ENCODE measurements at places on chromosomes 3 and 15.

DNA sequence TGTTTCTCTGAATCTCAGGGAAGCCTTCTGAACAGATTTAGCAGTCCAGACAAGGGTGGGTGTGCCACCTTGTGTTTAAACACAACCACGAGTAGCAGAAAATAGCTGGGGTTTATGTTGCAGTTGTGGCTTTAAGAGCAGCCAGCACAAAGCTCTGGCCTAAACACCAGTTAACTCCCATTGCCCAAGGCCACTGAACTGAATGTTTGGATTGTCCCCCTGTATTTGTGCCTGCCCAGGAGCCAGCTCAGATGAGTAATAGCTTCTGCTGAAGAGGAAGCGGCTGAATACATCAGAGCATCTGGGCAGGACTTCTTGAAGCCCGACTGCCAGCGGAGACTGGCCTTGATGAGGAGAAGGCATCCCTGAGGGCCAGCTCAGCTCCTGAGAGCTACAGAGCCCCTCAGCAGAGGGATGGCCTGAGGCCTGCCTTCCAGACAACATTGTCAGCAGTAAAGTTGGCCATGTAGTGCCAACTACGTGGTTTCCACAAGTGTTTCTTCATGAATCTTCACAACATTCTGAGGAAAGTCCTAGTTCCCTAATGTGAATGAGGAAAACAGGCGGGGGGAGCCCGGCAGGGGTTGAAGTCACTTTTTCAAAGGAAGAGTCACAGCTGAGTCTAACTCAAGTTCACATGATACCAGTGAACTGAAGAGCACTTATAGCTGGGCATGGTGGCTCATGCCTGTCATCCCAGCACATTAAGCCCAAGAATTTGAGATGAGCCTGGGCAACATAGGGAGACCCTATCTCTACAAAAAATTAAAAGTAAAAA, 65.8 kb upstream of the ZBTB38 start:
- no peak for DNase-seq

- DNase-seq: no peak
Observed at GRCh38 chr3:195075941-195076875, 194.8 kb downstream of the XXYLT1 start.

- no peak for DNase-seq
Observed at GRCh38 chr3:73418681-73419080, 206.1 kb downstream of the PDZRN3 start.

- DNase-seq: no peak
Observed at GRCh38 chr3:79329154-79329553, 438.6 kb downstream of the ROBO1 start.

- DNase-seq: peak; percentile 57
Observed at GRCh38 chr3:143120716-143121240, 1.2 kb downstream of the CHST2 start.

DNA sequence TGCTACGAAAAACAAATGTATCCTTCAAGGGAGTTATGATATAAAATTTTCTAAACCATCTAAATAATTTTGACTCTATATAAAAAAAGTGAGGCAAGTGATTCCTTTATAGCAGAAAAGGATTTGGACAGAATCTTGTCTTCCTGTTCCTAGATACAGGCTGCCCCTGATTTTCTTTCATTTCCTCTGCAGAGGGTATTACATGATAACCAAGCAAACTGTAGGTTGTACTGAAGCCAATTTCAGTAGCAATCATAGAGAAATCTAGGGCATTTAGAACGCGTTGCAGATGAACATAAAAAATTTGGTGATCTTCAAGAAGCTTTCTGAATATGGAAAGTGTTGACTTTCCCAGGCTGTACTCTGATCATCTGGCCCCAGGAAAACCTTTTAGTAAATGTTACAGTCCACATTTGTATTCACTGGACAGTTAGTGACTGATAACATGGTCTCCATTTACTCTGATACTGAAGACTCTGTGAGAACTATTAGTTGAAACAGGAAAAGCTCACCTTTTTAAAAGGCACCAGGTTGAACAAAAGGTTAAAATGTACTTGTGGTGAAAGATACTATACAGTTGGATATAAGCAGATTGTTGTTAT, 9.1 kb upstream of the UTS2B start:
- no peak for DNase-seq

DNA sequence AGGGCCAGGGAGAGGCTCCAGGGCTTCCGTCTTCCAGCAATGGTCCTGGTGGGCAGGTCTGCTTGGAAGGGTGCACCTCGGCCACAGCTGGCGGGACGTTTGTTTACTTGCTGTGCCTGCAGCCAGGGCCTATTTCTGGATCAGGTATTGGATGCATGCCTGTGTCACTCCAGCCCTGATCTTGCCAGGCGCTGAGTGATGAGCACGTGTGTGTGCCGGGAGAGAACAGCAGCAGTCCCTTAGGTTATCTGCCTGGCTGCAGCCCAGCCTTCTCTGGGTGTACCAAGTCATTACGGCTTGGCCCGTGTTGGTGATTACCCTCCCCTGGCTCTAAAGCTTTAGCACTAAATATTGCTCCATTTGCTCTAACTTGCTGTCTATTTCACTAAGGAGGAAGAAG, 14.9 kb downstream of the CCDC32 start:
- DNase-seq: no peak

DNA sequence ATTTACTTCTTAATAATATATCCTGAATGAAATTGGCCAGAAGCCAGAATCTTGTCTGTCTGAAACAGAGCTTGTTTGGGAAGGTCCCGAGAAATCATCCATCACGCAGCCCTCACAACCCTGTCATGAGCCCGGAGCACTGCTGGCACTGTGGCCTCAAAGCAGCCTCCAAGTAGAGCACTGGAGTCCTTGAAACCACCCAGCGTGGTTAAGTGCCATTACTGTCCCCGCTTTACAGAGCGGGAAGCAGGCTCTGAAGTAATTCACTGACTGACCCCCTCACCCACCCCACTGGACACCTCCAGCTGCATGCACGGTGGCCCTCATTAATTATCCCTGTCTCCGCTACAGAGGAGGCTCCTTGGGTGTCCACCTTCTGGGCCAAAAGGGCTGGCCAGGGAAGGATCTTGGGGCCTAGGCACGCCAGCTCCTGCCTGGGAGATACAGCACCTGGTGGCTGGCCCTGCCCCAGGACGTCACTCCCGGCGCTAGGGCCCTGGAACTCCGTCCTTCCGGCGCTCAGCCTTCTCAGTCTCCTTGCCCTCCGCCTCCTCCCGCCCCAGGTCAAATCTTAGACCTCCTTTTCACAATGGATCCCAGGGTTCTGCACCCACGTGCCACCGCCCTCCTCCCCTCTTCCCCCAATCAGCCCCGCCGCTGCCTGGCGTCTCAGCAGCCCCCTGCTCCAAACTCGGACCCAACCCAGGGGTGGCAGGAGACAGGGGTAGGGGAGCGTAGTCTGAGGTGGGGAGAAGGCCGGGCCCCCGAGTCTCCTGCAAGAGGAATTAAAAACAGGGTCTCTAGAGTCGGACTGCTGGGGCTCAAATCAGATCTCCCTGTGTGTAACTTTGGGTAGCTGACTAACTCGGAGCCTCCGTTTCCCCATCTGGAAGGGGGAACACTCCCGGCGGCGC, 1.1 kb downstream of the TKT start:
- DNase-seq: peak; percentile 80

DNA sequence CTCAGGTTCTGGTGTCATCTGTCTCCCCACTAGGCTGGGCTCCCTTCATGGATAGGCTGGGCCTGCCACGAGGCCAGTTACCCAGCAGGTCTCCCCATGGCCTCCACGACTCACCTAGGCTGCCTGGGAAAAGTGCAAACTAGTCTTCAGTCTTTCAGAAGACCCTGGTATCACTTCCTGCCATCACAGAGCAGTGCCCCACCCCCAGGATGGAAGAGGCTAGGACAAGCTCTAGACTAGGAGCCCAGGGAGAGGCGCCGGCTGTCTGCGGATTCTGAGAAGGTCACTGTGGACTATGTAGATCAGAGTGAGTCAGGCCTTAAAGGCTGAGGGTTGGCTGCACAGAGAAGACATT, 63.7 kb downstream of the CORO2B start:
- DNase-seq: no peak

GRCh38 chr3:145898487-145898886, 262.5 kb downstream of the PLOD2 start:
- DNase-seq: no peak

DNA sequence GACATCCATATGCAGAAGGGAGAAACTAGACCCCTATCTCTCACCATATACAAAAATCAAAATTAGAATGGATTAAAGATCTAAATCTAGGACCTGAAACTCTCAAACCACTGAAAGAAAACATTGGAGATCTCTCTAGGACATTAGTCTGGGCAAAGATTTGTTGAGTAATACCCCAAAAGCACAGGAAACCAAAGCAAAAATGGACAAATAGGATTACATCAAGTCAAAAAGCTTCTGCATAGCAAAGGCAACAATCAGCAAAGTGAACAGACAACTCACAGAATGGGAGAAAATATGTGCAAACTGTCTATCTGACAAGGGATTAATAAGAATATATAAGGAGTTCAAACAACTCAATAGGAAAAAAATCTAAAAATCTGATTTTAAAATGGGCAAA, 54.8 kb downstream of the MYO9A start:
- DNase-seq: no peak

GRCh38 chr3:161038725-161039124, 66.4 kb downstream of the B3GALNT1 start:
- no peak for DNase-seq

DNA sequence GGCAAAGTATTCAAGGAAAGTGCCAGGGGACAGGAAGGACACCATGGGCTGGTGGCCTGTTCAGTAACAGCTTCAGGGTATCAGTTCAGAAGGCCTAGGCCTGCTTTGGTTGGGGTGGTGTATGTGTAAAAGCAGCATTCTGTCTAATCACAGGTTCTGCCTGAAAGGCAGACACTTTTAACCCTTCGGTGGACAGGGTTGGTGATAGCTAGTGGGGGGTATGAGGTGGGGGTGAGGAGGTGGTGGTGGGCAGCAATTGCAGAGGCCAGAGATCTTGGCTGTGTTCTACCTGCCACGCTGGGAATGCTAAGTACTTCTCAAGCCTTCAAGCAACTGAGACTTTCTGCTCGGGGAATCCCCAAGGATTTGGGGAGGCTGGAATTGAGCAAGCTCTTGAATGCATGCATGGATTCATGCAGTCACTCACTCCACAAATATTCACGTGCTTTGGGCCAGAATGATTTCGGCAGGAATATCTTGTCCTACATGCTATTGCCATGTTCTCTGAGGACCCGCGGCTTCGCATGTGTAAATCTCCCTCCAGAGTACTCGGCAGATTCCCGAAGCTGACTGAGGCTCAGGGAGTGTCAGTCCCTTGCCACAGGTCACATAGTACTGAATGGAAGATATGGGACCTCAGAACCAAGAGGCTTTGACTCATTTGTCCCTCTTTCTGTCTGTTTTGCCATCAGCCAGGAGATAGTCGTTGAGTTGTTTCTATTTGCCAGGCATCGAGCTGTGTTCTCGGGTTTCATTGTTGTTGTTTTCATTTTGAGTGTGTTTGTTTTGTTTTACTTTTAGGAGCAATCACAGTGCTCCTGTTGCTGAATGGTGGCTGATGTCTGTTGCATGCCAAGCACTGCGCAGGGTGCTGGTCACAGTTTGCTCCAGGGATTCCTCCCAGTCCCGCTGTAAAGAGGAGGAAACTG, 65.5 kb downstream of the SMAD3 start:
- no peak for DNase-seq

- no peak for DNase-seq
Observed at GRCh38 chr3:126109146-126109879, 25.4 kb upstream of the SLC41A3 start.

DNA sequence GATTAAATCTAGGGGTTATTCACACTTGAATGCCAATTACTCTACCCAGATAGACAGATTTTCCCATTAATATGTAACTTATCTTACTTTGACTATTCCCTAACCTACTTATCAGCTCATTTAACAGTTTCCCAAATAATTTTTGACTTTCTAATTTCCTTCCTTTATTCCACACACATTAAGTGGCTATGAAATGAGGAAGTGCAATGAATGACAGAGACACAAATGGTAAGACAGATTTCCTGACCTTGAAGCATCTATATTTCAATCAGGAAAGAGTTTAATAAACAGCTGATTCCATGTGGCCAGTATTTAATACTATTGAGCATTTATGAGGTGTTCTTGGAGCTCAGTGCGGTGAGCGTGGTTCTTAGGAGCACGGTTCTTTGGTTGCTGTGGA, 78.8 kb downstream of the SLC7A14 start:
- no peak for DNase-seq

DNA sequence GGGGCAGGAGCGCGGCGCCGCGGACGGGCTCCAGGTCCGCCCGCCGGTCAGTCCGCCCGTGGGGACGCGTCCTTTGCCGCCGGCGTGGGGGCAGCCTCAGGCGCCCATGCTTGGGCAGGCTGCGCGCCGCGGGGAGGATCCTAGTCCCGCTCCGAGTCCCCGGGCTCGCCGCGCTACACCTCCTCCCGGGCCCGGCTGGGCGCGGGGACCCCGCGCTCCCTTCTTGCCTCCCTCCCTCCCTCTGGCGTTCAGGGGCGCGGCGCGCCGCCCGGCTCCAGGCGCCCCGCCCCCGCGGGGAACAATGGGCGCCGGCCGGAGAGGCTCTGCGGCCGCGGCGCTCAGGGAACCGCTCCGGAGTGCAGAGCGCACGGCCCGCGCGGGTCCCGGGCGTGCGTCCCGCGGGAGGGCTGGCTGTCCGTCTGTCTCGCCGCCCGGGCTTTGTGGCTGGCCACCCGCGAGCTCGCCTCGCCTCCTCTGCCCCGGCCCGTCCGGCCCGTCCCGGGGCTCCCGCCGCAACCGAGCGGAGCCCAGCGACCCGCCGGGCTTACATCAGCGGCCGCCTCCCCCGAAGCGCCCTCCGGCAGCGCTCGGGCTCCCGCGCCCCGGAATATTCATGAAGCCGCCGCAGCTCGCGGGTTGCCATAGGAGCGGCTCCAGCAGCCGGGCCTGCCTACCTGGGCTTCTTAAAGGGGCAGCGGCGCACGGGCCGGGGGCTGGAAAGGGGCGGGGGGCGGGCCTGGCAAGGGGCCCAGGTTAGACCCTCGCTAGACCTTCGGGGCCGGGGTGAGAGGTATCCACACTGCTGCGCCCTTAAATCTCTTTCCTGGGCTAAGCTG, at the start of gene HCN4:
HCN4 (minus strand) TSS at position 658 of the 836 bp plus-strand sequence. CDS start 688 bp downstream, outside the sequence.
- DNase-seq: no peak

- peak; percentile 49 for DNase-seq
Observed at GRCh38 chr3:183513046-183513706, 42.3 kb downstream of the KLHL6 start.

DNA sequence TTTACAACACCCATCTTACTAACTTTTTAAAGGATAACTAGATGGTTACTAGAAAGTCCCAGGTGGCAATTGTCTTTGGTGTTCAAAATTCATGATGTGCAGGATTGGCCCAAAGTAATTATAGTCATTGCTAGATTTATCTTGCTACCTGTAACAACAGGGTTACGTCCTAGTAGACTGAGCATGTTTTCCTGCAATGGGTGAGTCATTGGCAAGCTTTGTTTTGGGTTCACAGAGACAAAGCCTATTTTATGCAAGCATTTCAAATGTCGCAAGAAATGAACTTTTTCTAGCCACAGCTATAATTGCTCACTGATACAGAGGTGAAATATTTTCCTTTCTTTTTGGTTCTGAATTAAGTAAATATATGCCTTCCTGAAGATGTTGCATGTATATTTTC, 267.6 kb downstream of the AGBL1 start:
- no peak for DNase-seq

Data from stimulated activated CD4-positive, alpha-beta T cell treated with anti-CD3 and anti-CD28 coated beads, Interleukin-15, amount 100 ng/mL, for 24 hours (primary cell).